Upper lobe of right lung (tissue), 1 donor: ENCODE measurements at places on chromosomes 1 and 21. TPM values are rescaled to one million over a fixed set of nuclear protein-coding genes. Genes with fewer than 3 reads are reported as not detected.
A peak's percentile ranks its signal among the peaks of the same experiment; 100 is the strongest.

The PDC gene
- total RNA-seq, result not detected

The CD1B gene
- total RNA-seq, result 0.61 TPM

The TEDDM1 gene
- not detected for total RNA-seq

The MYCBP gene
- total RNA-seq, result 12.9 TPM

The NECTIN4 gene
- total RNA-seq, result 5.4 TPM

The PLA2G2C gene
- total RNA-seq, result not detected

DNA sequence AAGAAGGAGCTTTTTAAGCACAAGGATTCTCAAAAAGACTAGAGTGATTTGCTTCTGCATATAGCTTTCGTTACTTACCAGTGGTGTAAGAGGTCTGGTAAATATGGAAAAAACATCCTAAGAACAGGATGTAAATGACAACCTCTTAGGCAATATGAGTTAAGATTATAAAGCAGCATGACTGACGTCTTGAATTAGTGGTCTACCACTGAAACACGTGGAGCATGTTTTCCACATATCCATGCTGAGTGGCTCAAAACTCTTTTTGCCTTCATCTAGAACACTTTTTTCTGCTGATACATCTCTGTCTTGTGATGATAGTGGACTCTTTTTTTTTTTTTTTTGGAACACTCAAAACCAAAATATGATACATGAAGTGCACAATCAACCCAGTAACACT, 44.6 kb downstream of the RCAN1 start:
- no peak overlapping the region for H3K4me3 ChIP-seq
- no peaks in the 10 kb centered on the region for H3K4me1 ChIP-seq
- no peak for DNase-seq
- H3K27ac ChIP-seq, result peak overlapping the region; percentile 37

GRCh38 chr1:212030936-212031528, 4.3 kb downstream of the INTS7 start:
- no peaks in the 10 kb centered on the region for H3K27me3 ChIP-seq
- no peak overlapping the region for H3K27ac ChIP-seq
- H3K4me1 ChIP-seq, result peaks cover 19% of the 10 kb centered on the region
- no peaks in the 10 kb centered on the region for H3K36me3 ChIP-seq
- DNase-seq, result no peak

DNA sequence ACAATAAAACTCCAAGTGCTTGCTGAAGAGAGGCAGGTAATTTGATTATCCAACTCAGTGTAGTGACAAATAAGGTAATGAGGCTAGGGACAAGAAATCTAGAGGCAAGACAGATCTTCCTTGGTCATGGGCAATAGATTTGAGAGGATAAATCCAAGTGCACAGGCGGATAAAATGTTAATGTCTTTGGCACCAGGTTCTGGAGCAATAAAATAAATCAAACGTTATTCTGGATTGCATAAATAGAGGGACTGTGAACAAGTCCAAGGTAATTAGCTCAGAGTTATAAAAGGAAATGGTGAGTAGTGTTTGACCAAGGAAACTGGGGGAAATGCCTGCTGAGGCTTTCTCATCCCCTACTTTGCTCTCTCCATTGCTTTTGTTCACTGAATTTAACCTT, 329.3 kb upstream of the PROX1 start:
- H3K27ac ChIP-seq, result no peak overlapping the region
- H3K4me3 ChIP-seq, result no peak overlapping the region
- no peaks in the 10 kb centered on the region for H3K4me1 ChIP-seq
- no peak for DNase-seq
- H3K27me3 ChIP-seq, result no peaks in the 10 kb centered on the region

- peaks cover 55% of the 10 kb centered on the region for H3K4me1 ChIP-seq
- DNase-seq, result peak; percentile 83
- H3K27me3 ChIP-seq, result no peaks in the 10 kb centered on the region
- peak overlapping the region; percentile 99 for H3K4me3 ChIP-seq
- peak overlapping the region; percentile 100 for H3K27ac ChIP-seq
Observed at GRCh38 chr1:159922511-159923202, 2.6 kb downstream of the TAGLN2 start.

- peaks cover 16% of the 10 kb centered on the region for H3K4me1 ChIP-seq
- H3K27ac ChIP-seq, result no peak overlapping the region
- no peak for DNase-seq
- H3K4me3 ChIP-seq, result no peak overlapping the region
- no peaks in the 10 kb centered on the region for H3K36me3 ChIP-seq
Observed at GRCh38 chr1:100360790-100361510, 8.6 kb downstream of the CDC14A start.

GRCh38 chr1:26096471-26096870, 15.2 kb upstream of the PDIK1L start:
- peaks cover 6% of the 10 kb centered on the region for H3K4me1 ChIP-seq
- no peak overlapping the region for H3K27ac ChIP-seq
- no peaks in the 10 kb centered on the region for H3K27me3 ChIP-seq
- no peaks in the 10 kb centered on the region for H3K36me3 ChIP-seq

GRCh38 chr1:158007180-158007579, 13.7 kb downstream of the KIRREL1 start:
- H3K27me3 ChIP-seq, result no peaks in the 10 kb centered on the region
- peak overlapping the region; percentile 32 for H3K27ac ChIP-seq
- H3K36me3 ChIP-seq, result no peaks in the 10 kb centered on the region

DNA sequence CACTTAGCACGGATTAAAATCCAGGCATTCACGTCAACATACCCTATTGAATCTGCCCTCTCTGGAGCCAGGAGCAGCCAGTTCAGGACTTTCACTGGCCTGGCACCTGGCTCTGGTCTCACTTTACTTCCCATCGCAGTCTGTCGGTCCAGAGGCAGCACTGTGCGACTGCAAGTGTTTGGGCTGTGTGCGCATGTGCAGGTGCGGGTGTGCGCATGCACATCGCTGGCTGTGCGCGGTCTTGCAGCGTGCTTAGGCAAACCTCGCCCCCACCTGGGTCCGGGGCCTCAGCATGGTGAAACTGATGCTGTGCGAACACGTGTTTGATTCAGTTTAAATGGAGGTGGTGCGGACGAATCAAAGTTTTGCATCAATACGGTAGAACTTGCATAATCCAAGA, 38.0 kb downstream of the ATF3 start:
- H3K27me3 ChIP-seq, result no peaks in the 10 kb centered on the region
- no peak overlapping the region for H3K4me3 ChIP-seq
- no peaks in the 10 kb centered on the region for H3K4me1 ChIP-seq

DNA sequence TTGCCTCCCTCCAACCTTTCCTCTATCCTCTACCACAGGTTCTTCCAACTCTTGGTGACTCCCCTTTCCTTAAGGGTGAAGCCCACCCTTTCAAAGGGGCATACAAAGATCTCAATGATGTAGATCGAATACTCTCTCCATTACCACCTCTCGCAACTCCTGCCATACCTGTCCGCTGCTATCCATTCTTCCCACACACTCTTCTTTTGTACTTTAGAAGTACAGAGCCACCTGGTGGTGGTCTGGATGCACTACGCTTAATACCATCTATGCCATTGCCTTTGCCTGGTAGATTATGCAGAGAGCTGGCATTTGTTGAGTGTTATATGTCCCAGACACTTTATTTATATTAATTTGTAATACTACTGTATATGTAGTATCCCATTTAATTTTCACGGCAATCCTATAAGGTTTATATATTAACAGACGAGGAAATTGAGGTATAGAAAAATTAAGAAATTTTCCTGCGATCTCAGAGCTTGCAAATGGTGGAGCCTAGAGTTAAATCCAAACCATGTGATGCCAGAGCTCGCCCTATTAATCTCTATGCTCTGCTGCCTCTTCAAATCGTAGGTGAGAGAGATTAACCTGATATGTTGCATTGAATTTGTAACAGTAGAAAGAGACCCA, 22.9 kb downstream of the TSHB start:
- H3K4me3 ChIP-seq, result no peak overlapping the region
- H3K27me3 ChIP-seq, result no peaks in the 10 kb centered on the region
- no peaks in the 10 kb centered on the region for H3K4me1 ChIP-seq
- no peak for DNase-seq
- no peak overlapping the region for H3K27ac ChIP-seq

GRCh38 chr1:193118803-193119730, 2.8 kb upstream of the CDC73 start:
- no peak for DNase-seq
- no peak overlapping the region for H3K4me3 ChIP-seq
- H3K4me1 ChIP-seq, result peaks cover 12% of the 10 kb centered on the region
- no peak overlapping the region for H3K27ac ChIP-seq
- no peaks in the 10 kb centered on the region for H3K36me3 ChIP-seq

- peaks cover 6% of the 10 kb centered on the region for H3K36me3 ChIP-seq
- no peak overlapping the region for H3K4me3 ChIP-seq
- H3K27me3 ChIP-seq, result no peaks in the 10 kb centered on the region
- H3K27ac ChIP-seq, result no peak overlapping the region
- H3K4me1 ChIP-seq, result no peaks in the 10 kb centered on the region
Observed at GRCh38 chr1:36062315-36062714, 21.6 kb upstream of the TEKT2 start.

DNA sequence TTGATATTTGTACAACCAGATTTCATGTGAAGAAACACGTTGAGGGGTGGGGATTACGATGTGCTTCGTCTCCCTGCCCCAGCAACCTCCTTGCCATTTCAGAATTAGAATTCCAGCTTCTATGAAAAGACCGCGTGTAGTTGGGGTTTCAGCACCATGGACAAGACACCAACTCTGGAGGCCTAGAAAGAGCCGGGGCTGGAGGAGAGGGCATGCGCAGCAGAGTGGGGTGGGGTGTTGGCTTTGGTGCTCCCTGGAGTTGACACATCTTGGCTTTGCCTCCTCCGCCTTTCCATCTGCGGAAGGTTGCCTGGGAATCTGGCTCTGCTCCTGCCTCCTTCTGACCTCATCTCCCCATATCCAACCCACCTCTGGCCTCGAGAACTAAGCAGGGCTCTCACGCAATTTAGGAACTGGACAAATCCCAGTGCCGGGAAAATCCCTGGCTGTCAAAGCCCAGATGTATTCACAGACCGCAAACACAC, 11.8 kb downstream of the HTR6 start:
- DNase-seq, result no peak
- no peaks in the 10 kb centered on the region for H3K4me1 ChIP-seq
- H3K27me3 ChIP-seq, result peaks cover 14% of the 10 kb centered on the region

- DNase-seq, result no peak
- H3K4me1 ChIP-seq, result no peaks in the 10 kb centered on the region
- H3K4me3 ChIP-seq, result no peak overlapping the region
- no peak overlapping the region for H3K27ac ChIP-seq
Observed at GRCh38 chr1:39720094-39720999, 18.3 kb upstream of the PPIE start.

DNA sequence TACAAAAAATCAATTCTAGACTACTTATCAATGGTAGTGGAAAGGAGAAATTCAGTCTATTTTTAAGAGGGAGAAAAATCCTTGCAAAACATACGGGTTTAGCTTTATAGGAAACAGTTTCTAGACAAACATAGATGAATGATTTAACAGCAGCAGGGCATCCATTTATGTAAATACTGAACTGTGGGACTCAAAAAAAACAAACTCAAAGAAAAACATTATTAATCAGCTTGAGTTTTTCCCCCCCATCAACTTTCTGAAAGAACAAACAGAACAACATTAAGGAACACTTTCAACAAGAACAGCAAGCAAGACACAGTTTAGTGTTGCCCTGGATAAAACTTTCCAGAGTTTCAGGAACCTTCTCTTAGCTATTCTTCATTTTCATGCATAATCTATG, 147.3 kb upstream of the KCNK2 start:
- no peaks in the 10 kb centered on the region for H3K27me3 ChIP-seq
- H3K27ac ChIP-seq, result no peak overlapping the region
- no peaks in the 10 kb centered on the region for H3K4me1 ChIP-seq
- DNase-seq, result no peak
- no peak overlapping the region for H3K4me3 ChIP-seq
- no peaks in the 10 kb centered on the region for H3K36me3 ChIP-seq

DNA sequence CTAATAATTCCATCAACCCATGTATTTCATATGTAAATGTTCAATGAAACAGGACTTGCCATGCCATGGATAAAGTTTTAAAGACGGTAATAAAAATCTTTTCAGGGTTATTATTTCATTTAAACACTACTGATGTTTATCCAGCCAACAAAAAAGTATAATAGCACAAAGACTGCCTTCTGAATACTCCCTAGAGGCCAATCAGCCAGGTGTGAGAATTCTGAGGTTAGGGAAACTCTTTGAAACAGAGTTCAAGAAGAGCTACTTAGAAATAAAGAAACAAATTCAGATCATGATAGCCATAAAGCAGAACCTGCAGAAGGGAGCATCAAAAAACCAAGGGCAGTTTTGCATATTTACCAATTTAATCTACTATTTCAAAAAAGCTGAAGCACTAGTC, 48.7 kb downstream of the AKT3 start:
- H3K4me1 ChIP-seq, result no peaks in the 10 kb centered on the region
- no peak overlapping the region for H3K27ac ChIP-seq
- no peaks in the 10 kb centered on the region for H3K36me3 ChIP-seq

DNA sequence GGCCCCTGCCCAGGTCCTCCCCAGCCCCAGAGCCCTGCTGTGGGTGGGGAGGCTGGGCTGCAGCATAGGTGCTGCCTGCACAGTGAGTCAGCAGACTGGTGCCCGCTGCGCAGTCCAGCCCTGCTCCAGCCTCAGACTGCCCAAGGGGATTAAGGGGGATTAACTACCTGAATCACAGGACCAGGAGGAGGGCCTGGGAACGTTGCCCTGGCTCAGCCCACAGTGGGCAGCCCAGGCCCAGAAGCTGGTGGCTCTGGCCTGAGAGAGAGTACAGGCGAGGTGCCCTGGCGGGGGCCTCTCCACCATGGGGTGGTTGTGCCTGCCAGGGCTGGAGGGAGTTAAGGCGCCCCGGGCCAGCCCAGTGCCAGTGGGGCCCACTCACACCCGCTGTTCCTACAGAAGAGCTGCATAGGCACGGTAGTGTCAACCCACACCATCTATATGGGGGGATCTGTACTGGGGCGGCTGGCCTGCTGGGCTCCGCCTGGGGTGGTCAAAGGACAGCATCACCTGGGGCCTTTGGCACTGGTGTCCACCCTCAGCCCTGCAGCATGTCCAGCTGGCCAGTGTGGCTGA, 2.3 kb downstream of the OBSCN start:
- H3K4me3 ChIP-seq, result no peak overlapping the region
- no peak overlapping the region for H3K27ac ChIP-seq
- H3K4me1 ChIP-seq, result peaks cover 7% of the 10 kb centered on the region
- peaks cover 4% of the 10 kb centered on the region for H3K27me3 ChIP-seq
- DNase-seq, result no peak

GRCh38 chr1:160797271-160797709, 1.3 kb downstream of the LY9 start:
- DNase-seq, result no peak
- no peaks in the 10 kb centered on the region for H3K36me3 ChIP-seq
- H3K27ac ChIP-seq, result no peak overlapping the region
- peak overlapping the region; percentile 29 for H3K4me3 ChIP-seq
- H3K4me1 ChIP-seq, result no peaks in the 10 kb centered on the region
